Activated T-helper 1 cell treated with Interleukin-2 at 50 U/mL for 16 hours (primary cell): ENCODE measurements at places on chromosomes 7 and 10.

- DNase-seq, result no peak
These were observed 144.4 kb downstream of the TES start for GRCh38 chr7:116354546-116355423.

- no peak for DNase-seq
These were observed 587.7 kb downstream of the KCNMA1 start for GRCh38 chr10:77049896-77050295.

- no peak for DNase-seq
These were observed 37.7 kb downstream of the CNPY1 start for GRCh38 chr7:155508376-155509358.

- no peak for DNase-seq
These were observed 428.2 kb upstream of the POT1 start for GRCh38 chr7:125357676-125358455.

DNA sequence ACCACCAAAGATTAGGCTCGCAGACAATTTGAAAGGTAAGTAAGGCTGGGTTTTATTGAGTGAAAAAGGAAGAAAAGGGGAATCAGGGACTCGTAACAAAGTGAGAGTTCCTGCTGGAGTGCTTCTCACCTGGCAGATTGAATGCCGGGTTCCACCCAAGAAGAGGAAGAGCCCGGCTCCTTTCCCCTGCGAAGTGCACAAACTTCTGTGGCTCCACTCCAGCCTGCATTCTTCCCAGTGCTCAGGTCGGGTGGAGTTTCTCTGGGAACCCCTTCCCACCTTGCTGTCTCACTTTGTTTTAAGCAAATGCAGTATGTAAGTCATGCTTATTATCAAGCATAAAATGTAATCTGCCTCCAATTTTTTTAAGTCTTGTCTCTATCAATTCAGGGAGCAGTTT, 87.1 kb upstream of the TMEM106B start:
- DNase-seq, result no peak

DNA sequence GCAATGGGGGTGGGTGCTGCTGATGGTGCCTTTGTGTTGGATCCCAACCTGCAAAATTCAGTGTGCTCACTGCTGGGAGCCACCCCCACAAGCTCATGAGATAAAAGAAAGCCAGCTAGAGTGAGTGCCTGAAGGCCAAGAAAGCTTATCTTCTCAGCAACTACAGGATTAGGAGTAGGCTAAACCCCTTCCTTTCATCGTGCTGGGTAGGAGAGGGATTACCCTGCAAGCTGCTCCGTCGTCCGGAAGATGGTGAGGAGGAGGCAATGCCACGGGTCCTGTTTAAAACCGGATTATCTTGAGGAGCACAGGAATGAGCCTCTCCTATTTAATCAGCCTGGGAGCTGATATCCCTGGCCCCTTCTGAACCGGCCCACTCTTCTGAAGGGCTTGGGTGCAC, 258.0 kb downstream of the GALNT17 start:
- DNase-seq, result no peak

- no peak for DNase-seq
These were observed 212.2 kb downstream of the CELF2 start for GRCh38 chr10:11229893-11230292.

DNA sequence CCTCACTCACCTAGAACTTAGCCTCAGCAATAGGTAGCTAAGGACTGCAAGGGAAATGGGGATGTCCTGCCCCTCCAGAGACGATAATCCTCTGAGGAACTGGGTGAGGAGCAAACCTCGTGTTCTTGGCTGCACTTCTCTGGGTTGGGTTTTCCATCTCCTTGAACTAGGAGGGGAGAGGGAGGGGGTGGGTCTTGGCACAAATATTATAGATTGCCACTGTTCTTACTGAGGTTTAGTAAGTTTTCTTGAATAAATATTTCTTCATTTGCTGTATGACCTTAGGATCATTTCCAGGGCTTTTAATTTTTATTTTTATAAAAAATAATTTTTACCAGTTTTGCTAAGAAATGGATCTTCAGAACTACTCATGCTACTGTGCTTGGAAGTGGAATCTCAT, 406.7 kb upstream of the FZD8 start:
- DNase-seq, result no peak

DNA sequence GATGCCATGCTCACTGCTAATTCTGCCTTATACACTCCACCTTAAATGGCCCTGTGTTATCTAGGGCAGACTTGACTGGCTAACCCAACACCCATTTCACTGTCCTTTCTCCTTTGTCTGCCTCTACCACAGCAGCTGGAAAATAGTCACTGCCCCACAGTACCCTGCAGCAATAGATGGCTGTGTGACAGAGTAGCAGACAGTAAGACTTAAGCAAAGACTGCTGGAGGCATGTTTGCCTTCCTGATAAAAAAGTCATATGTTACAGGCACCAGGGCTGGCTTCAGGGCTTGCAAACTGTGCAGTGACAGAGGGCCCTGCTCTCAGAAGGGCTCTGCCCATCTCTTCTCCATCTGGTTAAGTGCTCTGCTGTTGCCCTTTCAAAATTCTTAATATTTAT, 332.6 kb upstream of the GHITM start:
- no peak for DNase-seq

- DNase-seq, result no peak
These were observed 7.0 kb upstream of the RPEL1 start for GRCh38 chr10:103238506-103239252.

- DNase-seq, result no peak
These were observed 168.9 kb upstream of the TMEM72 start for GRCh38 chr10:44742248-44742647.

- no peak for DNase-seq
These were observed 83.0 kb downstream of the ARL4A start for GRCh38 chr7:12770227-12770975.

DNA sequence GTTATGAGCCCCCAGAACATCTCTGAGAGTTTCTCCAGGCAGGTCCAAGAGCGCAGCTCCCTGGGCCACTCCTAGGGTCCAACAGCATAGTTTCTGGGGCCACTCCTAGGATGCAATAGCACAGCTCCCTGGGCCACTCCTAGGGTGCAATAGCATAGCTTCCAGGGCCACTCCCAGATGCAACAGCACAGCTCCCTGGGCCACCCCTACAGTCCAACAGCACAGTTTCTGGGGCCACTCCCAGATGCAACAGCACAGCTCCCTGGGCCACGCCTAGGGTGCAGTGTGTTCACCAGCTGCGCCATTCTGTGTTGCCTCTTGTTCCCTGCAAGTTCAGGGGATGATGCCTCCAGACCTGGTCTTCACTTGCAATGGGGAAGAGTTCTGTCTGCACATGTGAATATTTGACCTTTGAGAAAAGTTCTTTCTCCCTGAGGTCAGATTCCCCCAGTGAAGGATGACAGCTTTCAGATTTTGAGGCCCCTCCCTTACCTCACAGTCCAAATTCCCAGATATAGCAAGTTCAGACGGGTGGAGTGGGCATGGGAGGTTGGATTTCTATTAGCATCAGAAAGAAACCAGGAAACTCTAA, 43.0 kb upstream of the LEP start:
- no peak for DNase-seq

DNA sequence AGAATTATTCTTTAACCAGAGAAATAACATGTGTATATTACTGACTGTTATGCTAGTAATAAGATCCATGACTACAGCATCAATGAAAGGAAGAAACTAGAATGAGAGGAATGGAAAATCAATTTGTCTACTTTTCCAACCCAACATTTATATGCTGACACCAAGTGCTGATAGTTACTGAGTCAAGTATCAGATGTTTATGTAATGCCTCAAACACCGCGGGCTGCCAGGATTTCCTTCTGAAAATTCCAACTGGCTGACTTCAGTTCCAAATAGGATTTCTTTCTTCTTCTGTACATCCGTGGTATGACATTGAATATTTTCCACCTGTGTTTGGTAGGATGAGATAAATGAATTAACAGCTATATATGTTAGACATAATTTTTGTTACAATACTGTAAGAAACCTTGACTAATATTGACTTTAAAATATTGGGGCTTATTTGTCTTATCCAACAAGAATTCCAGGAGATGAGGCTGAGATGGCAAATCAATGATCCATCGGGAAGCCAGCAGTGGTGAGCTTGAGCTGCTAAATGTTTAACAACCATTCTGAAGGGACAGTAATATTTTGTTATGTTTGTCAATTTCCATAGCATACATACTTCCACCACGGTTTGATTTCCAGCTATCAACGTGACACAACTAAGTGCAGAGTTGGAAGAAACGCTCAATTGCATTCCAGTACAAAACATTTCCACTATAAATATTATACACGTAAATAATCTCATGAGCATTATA, 435.2 kb upstream of the AUTS2 start:
- no peak for DNase-seq

- DNase-seq, result peak; percentile 1
These were observed 47.3 kb upstream of the INSYN2A start for GRCh38 chr10:127243490-127244272.

- no peak for DNase-seq
These were observed at the start of gene LHFPL3 for GRCh38 chr7:104328296-104328969. LHFPL3 (plus strand) TSS chr7:104328603.

- DNase-seq, result no peak
These were observed 2.1 kb downstream of the VSIR start for GRCh38 chr10:71771204-71771603.

DNA sequence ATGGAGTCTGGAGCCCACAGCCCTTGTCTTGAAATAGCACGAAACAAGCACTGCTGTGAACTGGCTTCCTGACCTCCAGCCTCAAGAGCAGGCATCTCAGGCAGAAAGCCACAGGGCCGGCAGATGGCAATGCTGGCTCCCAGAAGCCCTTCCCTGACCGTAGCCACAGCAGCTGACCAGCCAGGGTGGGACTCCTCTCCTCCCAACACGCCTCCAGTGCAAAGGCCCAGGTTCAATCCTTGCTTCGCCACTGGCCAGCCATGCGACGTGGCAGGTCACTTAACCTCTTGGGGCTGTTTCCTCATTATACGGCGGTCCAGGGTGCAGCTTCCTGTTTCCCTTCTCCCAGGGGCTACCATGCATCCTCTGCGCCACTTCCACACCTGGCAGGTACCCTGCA, 12.8 kb downstream of the PRKAG2 start:
- DNase-seq, result no peak

- no peak for DNase-seq
These were observed 100.6 kb upstream of the CELF2 start for GRCh38 chr10:10917031-10917430.

- no peak for DNase-seq
These were observed 166.4 kb downstream of the ADAM12 start for GRCh38 chr10:126221874-126222273.
